Cerebellar cortex (tissue), 1 donor: ENCODE measurements at places on chromosomes 6 and 20.

DNA sequence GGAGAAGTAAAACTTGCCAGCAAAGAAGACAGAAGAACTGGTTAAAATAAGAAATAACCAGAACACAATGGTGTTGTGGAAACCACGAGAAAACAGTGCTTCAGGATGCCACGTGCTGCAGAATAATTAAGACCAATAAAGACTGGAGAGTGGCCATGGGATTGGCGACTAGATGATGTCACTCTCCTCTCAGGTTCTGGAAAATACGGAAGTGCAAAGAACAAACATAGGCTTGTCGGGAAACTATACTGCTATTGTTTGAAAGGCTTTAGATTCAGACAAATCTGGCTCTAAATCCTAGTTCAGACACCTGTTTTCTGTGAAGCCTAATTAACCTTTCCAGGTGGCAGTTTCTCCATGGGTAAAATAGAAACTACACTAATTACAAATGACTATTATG, 138.4 kb upstream of the STXBP5 start:
- peak; percentile 66 for DNase-seq

GRCh38 chr20:36574366-36575135, 1.2 kb downstream of the TGIF2 start:
- no peak for DNase-seq

- DNase-seq = no peak
These were observed 33.7 kb upstream of the ZNF133 start for GRCh38 chr20:18254615-18255014.

- no peak for DNase-seq
These were observed 823.9 kb downstream of the PHF3 start for GRCh38 chr6:64459411-64459944.

GRCh38 chr6:147127587-147127986, 76.6 kb upstream of the STXBP5 start:
- DNase-seq = no peak

GRCh38 chr6:89495961-89496535, 63.1 kb downstream of the ANKRD6 start:
- DNase-seq = no peak

DNA sequence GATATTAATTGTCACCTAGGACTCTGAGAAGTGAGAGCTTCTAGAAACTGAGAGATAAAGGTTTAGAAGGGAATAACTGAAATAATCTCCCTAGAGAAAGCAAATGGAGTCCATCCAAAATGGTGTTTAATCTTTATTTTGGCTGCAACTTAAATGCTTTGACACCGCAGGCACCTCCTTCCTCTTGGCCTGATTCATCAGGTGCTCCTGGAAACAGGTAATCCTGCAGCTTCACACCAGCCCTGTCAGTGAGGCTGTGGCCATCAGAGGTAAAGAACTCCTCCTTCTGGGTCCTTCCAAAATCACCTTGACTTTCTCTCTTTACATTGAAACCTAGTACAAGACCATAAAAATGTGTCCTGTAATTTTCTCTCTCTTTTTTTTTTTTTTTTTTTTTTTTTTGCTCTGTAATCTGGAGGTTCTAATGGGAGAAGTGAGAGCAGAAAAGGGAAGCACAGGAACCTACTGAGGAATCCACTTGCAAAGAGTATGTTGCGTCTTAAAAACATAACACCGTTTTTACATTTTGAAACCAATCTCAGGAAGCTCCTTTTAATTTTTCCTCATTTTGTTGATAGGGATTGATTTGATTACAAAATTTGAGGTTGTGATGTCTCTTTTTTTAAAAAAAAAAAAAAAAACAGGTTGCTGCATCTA, 124.2 kb downstream of the LRRC1 start:
- DNase-seq = no peak

DNA sequence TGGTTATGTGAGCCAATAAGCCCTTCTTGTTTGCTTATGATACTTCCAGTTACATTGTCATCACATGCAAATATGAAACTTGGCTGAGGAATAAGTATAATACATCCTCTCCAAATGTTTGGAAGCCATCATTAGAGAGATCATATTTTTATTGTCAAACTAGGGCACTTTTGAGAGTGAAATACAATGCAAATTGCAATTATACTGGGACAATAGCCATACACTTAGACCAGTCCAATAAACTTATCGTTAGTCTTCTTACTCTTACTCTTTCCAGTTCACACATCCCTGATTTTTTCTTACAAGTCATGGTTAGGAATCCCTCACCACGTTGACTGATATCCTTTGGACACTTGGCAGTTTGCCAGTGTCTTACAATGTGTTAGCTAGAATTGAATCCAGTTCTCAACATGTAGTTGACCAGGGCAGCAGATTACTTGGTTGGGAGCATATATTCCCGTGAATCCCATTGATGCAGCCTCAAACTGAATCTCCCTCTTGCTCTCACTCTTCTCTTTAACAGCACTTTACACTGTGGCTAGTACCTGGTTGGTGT, 519.7 kb upstream of the ID4 start:
- no peak for DNase-seq

- DNase-seq = no peak
These were observed at the start of gene PDE10A for GRCh38 chr6:165662749-165663376. PDE10A (minus strand) TSS chr6:165663241; CDS start chr6:165662811, 430 bp downstream.

DNA sequence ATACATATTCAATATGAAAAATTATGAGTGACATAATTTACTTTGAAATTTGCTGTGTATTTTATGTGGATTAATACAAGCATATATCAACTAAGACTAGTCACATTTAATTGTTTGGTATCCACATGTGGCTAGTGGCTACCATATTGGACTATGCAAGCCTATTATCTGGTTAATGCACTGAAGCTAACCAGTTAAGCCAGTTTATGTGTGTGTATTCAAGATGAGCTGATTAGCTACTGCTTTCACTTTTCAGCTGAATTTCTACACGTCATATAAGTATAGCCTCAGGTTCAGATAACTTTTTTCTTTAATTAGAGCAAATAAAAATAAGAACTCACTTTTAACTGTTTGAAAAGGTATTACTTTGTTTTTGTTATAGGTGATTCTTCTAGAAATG, 903.7 kb downstream of the TFAP2A start:
- DNase-seq = no peak

DNA sequence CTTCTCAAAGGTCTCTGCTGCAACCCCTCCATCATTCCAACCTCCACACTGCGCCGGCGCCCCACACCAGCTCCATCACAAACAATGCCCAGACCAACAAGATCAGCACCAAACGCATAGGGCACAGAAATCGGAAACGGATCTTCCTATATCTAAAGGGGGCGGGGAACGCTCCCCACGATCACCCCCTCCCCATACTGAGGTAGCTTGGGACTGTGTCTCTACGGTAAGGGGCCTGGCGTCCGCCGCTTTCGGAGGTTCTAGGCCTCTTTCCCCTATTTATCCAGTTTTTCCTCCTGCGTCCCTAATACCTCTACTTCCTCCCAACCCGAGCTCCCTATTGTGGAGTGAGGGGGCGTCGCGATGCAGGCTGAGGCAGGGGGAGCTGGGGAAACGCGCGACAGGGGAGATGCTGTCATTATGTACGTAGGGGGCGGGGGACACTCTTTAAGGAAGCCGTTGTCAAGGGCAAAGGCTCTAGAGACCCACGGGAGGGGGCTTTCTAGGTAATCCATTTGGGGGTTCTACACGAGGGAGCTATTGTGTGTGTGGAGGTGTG, 909 bp downstream of the DNAAF9 start:
- peak; percentile 62 for DNase-seq

DNA sequence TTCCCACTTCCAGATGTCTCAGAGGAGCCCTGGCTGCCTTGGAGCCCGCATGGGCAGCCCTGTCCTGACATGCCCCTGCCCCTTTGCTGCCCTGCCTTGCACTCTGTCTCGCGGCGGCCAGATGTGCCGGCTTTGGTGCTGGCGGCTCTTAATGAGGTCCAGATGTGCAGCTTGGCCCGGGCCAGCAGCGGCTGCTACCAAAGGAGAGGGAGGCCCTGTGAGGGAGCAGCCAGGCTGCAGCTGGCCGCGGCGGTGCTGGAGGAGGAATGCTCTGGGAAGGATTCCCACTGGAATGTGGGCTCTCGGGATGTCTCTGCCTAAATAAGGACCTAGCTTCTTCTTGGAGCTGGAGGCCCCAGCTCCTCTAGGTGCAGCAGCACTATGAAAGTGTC, 72.4 kb downstream of the FGD2 start:
- DNase-seq = no peak

DNA sequence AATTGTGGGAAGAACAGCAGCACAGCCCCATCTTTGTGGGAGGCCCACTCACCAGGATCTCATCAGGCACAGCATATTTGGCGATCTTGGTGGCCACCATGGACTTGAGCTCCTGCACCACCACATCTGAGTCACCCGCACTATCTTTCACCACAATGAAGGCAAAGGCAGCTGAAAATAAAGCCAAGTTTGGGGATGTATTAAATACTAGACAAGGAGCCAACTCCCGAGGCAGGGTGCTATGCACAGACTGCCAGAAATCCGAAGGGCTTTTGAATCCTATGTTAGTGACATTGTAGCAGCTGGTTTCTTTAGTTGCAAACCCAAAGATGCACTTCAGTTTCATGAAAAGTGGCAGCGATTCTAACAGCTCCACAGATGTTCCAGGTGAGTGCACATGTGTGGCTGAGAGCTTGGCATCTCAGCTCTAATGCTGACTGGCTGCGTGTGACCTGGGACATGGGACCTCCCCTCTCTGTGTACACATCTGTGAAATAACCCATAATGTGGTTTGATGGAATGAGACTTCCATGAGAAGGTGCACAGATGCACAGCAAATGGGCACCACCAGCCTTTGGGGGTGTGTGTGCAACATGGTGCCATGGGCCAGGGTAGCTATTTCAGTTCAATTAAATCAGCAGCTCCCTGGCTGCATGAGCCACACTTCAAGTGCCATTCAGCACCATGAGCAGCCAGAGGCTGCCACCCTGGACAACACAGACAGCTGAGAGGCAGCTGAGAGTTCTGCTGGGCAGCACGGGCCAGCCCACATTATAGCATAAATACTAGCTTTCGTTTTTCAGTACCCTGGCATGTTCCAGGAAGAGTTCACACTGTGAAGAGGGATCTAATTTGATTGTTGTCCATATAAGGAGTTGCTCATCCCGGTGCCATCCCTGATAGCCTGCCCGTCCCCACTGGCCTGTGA, 16.9 kb upstream of the APMAP start:
- peak; percentile 34 for DNase-seq

DNA sequence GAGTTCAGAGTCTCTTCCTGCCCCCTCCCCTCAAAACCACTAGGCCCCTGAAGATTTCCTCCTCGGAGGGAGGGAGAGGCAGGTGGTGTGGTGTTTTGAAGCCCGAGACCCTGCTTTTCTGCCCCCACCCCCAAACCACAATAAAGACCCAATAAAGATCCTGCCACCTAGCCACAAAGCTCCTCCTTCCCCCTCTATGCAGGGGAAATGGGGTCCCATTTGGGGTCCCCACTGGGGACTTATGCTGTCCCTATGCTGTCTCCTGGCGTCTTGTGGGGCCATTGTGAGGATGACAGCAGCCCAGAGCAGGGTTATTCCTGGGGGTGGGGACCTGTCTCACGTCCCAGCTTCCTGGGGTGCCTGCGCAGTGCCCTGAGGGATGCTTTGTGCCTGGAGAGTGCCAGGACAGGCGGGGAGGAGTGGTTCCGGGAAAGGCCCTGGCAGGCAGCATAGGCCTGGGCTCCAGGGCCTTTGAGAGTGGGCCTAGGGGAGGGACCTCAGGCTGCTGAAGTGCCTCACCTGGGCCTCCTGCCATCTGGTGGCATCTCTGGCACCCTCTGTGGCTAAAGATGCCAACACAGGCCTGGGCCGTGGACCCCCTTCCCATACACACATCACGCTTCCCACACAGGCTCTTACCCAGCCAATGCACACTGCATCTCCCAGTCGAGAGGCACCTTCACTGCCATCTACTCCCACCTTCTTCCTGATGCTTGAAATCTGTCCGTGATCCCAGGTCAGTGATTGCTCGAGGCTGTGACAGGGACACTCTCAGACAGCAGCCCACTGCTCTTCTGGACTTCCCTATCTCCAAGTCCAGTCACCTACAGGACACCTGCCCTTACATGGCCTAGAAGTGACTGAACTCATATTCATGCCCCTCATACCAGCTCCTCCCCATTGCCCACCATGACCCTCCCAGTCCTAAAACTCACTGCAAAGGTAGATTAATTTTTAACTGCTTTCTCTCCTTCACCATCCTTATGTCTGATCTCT, 7.9 kb upstream of the ARMC12 start:
- peak; percentile 27 for DNase-seq

DNA sequence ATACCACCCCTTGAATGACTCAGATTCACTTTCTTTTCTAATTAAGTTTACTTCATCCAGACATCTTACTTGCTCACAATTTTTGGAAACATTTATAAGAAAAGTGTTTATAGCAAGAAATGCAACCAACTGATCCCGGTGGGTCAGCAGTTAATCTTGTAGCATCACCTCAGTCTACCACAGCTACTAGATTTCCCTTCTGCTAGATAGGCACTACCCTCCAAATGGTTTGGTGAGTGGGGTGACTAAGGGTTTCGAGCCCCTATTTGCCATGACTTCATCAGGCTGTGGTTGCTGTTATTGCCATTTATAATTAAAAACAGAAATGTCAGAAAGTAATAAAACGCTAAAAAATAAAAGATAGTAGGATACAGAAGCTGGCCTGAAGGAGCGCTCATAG, 930.1 kb upstream of the GJE1 start:
- DNase-seq = no peak

- DNase-seq = no peak
These were observed at the start of gene IRF4 for GRCh38 chr6:391559-392440. IRF4 (plus strand) TSS chr6:391752; CDS start chr6:393153, 1,401 bp downstream.

GRCh38 chr6:163710532-163711470, 296.3 kb downstream of the QKI start:
- DNase-seq = peak; percentile 9

DNA sequence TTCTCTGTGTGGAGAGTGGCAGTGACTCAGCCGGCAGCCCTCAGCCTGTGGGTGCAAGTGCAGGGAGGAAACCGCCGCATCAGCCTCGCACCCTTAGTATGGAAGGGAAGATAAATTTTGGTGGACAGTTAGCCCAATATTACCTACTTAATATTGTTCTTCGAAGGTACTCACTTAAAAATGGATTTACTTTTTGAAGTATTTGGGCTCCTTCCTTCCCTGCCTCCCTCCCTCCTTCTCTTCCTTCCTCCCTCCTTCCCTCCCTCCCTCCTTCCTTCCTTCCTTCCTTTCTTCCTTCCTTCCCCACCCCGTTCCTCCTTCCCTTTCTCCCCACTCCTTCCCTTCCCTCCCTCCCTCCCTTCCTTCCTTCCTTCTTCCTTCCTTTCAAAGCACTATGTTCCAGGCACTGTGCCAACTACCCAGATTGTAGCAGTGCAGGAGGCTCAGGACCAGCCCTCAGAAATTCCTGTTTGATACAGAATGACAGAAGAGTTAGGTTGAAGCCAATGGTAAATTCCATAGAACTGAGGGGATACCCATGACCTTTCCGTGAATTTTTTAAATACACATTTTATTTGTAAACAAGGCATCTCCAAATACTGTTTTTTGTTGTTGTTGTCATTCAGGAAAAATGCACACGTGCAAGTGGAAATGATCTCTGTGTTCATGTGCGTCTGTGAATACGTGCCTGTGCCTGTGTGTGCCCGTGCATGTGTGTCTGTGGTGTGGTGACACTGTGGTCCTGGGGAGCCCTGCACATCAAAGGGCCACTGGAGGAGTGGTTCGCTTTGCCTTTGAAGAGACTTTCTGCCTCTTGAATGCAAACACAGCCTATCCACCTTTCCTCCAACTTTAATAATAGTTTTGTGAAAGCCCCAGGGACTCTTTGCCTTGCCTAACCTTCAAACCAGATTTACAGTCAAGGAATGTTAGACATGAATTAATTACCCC, 141.7 kb downstream of the EDN3 start:
- peak; percentile 89 for DNase-seq

GRCh38 chr6:102458990-102459389, 1065.5 kb downstream of the GRIK2 start:
- peak; percentile 69 for DNase-seq
